ENCODE measurements at places on chromosomes 13 and 19.

DNA sequence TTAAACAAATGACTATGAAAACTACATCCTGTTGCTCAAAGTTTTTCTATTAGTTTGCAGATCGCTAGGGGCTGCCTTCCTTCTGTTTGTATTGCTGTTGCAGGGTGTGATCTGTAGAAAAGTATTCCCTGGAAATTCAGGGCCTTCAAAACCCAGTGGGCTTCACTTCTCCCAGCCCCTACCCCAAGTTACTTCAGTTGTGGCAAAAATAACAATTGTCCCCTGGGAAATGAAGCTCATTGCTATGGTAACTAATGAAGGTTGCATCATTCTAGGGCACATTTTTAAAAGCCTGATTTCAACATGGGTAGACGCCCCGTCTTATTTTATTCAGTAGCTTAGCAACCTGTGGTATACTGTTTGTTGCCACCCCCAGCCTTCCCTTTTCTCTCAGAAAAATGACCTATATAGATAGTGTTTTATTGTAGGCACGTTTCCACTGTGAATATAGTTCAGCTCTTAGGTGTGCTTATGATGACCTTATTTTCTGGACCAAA lies 60.9 kb downstream of the WDFY2 start:
- peak; percentile 54 for DNase-seq

- peak; percentile 19 for DNase-seq
These were observed 1419.8 kb downstream of the UQCRFS1 start for GRCh38 chr19:27793128-27793643.

- no peak for DNase-seq
These were observed 6.7 kb upstream of the PLIN4 start for GRCh38 chr19:4524808-4525562.

- peak; percentile 15 for DNase-seq
These were observed 34.2 kb upstream of the TMEM255B start for GRCh38 chr13:113724780-113725315.

GRCh38 chr13:97354808-97355207 lies 79.2 kb upstream of the RAP2A start:
- no peak for DNase-seq

DNA sequence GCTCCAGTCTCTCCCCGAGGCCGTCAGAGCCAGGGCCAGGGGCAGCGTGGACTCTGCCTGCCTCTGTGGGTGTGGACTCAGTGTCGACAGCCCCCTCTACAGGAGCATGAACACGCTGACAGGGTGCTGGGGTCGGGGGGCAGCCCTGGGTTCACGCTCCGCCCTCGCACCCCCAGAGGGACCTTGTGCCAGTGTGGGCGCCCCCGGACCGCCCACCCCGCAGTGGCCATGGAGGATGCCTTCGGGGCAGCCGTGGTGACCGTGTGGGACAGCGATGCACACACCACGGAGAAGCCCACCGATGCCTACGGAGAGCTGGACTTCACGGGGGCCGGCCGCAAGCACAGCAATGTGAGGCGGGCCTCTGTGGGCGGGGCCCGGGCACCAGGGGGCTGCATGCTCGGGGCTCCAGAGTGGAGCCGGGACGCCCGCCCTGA lies 8.3 kb downstream of the TRPM4 start:
- no peak for DNase-seq

DNA sequence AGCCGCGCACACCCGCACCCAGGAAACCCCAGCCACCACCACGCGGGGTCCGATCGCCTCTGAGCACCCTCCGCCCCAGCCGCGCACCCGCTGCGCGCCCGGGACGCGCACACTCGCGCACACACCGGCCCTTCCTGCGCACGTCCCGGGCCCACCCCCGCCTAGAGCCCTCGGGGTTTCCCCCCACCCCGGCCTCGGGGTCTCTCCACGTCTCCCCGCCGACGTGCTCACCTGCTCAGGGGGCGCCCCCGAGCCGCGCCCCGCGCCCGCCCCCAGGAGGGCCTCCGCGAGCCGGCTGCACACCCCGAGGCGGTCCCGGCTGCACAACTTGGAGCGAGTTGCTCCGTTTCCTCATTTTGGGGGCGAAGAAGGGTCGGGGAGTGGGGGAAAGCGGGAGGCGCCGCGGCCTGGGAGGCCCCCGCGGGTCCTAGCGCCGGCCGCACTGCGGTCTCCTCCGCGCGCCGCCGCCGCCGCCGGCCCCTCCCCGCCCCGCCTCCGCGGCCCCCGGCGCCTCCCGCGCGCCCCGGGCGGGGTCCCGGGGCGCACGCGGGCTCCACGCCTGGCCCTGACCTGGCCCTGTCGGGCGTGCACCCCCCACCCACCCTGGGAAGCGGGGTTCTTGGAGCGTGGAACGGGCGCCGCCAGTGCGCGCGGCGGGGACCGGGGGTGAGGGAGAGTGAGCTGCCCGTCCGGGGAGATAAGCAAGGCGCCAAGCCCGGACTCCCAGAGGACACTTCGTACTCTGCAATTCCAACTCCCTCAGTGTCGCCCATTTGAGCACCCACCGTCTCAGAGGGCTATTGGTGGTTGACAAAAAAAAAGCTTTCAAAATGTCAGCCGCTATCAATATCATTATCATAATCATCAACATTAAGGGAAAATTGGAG lies at the start of gene MATK:
Gene MATK (minus strand): TSS at position 444 of the 887 bp plus-strand sequence. CDS start 1,246 bp downstream, outside the sequence.
- no peak for DNase-seq

- DNase-seq: no peak
These were observed 1023.5 kb downstream of the PCDH17 start for GRCh38 chr13:58655086-58655485.

DNA sequence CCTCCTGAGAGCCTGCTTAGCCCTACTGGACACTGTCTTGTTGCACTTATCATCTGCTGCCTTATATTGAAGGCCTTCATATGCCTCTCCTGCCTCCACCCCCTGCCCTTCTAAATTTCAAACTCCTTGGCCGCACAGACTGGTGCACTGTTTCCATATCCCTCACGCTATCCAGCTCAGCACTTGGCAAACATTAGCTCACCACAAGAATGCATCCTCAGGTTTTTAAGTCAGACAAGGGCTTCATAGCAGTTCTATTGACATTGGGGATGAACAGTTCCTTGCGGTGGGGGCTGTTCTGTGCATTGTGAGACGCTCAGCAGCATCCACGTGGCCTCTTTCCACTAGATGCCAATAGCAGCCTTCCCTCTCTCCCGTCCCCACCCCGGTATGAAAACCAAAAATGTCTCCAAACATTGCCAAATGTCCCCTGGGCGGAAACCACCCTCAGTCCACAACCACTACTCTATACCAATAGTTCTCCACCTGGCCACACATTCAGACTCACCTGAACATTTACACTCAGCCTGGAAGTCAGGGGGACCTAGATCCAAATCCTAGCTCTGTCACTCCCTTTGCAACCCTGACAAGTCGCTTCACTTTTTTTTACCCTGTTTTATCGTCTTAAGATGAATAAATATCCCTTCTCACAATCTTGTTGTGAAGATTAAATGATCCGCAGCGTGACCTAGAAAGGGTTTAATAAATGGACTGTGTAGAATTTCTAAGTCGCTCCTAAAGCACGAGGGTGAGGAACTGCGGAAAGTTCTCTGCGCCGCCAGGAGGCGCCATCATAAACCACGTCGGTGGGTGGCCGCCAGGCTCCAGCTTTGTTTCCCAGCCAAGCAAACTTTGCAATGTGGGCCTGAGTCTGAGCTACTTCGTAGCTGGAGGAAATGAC lies 3.6 kb upstream of the CEACAM3 start:
- DNase-seq: no peak

DNA sequence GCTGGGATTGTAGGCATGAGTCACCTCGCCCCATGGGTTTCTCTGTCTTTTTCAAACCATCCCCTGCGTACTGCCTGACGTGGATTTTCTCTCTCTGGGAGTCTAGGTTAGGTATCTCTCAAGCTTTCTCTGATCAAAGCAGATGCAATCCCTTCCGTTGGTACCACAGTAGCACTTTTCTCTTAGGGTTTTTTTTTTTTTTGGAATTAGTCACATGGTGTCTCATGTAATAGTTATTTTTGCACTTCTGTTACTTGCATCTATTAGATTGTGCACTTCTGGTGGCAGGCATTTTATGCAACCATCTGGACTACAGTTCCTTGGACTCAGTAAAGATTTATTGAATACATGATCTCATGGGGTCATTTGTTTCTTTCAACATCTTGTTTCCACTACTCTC lies 72.1 kb downstream of the GPC6 start:
- DNase-seq: peak; percentile 40

GRCh38 chr13:28576067-28576466 lies 81.1 kb upstream of the FLT1 start:
- DNase-seq: no peak

- DNase-seq: no peak
These were observed 11.5 kb upstream of the COLGALT1 start for GRCh38 chr19:17543986-17544385.

- no peak for DNase-seq
These were observed 48.7 kb upstream of the ITM2B start for GRCh38 chr13:48184260-48184659.

- peak; percentile 24 for DNase-seq
These were observed 690 bp upstream of the ARRDC2 start for GRCh38 chr19:18007044-18007916.

- DNase-seq: no peak
These were observed 77.1 kb downstream of the GGACT start for GRCh38 chr13:100511466-100511865.

DNA sequence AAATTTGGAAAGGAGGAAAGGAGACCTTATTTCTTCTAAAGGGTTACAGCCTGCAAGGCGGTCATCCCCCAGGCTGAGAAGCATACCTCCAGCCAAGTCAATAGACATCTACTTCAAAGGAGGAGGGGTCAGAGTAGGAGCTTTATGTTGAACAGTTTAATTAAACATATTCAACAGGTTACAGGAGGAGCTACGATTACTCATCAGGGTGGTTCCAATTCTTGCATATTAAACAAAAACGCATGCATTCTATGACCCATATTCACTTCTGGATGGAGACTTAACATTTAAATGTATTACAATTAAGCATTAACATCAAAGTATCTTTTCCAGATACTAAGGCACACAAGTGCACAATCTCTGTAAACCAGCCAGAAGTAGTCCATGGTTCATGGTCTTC lies 1955.0 kb downstream of the PCDH9 start:
- no peak for DNase-seq

DNA sequence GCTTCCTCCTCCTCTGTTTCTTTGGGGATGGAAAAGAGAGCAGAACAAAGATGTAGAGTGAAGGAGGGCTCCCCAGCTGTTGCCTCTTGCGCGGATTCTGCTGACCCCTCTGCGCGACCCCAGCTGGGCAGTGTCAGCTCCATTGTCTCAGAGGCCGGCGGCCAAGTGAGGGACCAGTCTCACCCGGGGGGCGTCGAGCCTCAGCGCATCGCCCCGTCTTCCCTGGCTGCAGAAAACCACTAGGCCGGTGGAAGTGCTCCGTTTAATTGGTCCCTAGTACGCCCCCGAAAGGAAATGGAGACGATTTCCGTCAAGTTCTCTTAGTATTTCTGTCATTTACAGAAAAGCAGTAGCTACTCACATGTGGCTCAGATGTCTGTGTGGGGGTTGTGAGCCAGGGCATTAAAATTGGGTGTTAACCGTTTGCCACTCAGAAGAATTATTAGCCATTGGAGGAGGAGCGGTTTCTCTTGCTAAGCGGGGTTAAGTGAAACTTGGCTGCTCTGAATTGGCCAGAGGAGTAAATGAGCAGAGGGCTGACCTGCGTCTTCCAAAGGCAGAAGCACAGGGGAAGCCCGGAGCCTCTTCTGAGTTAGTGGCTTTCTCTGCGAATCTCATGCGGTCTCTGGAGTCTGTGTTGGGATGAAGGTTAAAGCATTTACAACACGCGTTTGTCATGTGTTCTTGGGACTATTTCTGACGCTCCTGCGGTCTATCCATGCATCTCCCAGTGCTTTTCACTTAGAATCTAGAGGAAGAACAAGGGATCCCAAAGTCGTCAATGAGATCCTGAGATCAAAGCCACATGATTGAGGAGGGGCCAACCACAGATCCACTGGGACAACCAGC lies 132.8 kb upstream of the MYO16 start:
- no peak for DNase-seq

DNA sequence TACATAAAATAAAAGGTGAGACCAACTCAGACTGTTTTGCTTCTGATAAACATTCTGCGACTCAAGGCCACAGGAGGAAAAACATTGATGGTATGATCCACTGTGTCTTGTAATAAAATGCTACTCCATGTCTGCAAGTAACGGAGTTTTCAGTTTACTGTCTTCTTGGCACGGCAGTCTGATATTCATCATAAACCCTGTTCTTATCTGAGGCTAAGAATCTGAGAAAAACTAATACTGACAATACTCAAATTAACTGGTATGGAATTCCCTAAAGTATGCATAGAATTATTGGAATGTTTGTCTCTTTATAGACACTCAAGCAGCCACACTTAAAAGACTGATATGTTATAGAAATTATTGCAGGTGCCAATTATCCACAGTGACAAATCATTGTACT lies 125.5 kb downstream of the TBC1D4 start:
- DNase-seq: no peak

- peak; percentile 42 for DNase-seq
These were observed 135.7 kb downstream of the DNAJC15 start for GRCh38 chr13:43159026-43159461.

DNA sequence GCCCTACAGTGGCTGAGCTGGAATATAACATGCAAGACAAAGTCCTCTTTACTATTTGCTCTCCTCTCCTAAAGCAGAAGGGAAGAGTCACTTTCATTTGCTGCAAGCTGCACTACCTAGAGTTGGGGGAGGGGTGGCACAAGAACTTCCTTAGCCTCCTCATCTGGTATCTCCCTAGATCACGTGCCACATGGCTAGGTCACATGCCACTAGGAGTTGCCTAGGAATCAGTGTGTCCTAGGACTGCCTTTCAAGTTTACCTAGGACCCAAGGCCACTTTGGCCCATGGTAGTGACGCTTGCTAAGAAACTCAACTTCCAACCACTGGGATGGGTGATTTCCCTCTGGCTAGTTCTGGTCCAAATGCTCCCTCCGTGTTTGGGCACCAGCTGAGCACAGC lies 625.2 kb downstream of the DIAPH3 start:
- no peak for DNase-seq

- DNase-seq: no peak
These were observed 84.3 kb downstream of the SIPA1L3 start for GRCh38 chr19:37991176-37991835.

GRCh38 chr19:49772850-49773432 lies 6.1 kb downstream of the AP2A1 start:
- no peak for DNase-seq

DNA sequence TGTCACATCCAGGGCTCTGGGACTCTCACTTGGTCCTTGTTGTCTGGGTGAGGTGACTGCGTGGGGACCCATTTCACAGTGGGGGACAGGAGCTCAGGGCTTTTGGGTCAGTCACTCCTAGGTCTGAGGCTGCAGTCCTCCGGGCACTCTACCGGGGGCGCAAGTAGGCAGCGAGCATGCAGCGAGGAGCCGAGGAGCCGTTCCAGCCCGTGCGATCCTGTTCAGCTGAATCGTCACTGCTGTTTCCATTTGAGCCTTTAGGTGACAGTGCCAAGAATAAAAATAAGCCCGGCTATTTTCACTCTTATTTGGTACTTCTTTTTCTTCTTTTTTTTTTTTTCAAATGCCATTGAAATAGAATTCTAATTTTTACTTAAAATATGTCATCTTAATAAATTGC lies 126.5 kb downstream of the ZNF536 start:
- no peak for DNase-seq

GRCh38 chr13:37632294-37632693 lies 33.7 kb upstream of the POSTN start:
- DNase-seq: no peak

- DNase-seq: peak; percentile 12
These were observed 94.2 kb downstream of the FRY start for GRCh38 chr13:32125751-32126150.
